ENCODE measurements at places on chromosomes 7 and 10. TPM values are rescaled to one million over a fixed set of nuclear protein-coding genes. Genes with fewer than 3 reads are reported as not detected.

Gene ABCC2
- total RNA-seq, result 0.44 TPM

Gene CALHM1
- total RNA-seq, result not detected

Gene SSC4D
- total RNA-seq, result 25.5 TPM

Gene CREM
- total RNA-seq, result 36.0 TPM

Gene ADD3
- total RNA-seq, result 104 TPM

Gene ITIH5
- total RNA-seq, result 0.67 TPM

Gene PPP1R3C
- total RNA-seq, result 0.31 TPM

Gene MINDY4
- total RNA-seq, result 2.0 TPM

Gene TMEM229A
- total RNA-seq, result 0.42 TPM

Gene FAM237B
- total RNA-seq, result not detected

Gene SPDYE2B
- total RNA-seq, result not detected

Gene NKX1-2
- total RNA-seq, result 57.8 TPM

Gene KMT2C
- 8.5 TPM for total RNA-seq

Gene LRRC17
- 1.0 TPM for total RNA-seq

Gene STX1A
- total RNA-seq, result 19.4 TPM

Gene EPC1
- 17.5 TPM for total RNA-seq

Gene AGBL3
- total RNA-seq, result 1.7 TPM

Gene TFEC
- not detected for total RNA-seq

Gene LRRTM3
- total RNA-seq, result 0.33 TPM

Gene ECHDC3
- 57.9 TPM for total RNA-seq

Gene TIAL1
- total RNA-seq, result 65.9 TPM

Gene ANXA8L1
- total RNA-seq, result not detected

Gene SLC39A12
- total RNA-seq, result not detected

Gene HELLS
- 187 TPM for total RNA-seq

Gene CUZD1
- 0.11 TPM for total RNA-seq

Gene WIPF3
- 2.5 TPM for total RNA-seq

Gene FAM13C
- 1.8 TPM for total RNA-seq

Gene IGF2BP3
- total RNA-seq, result 108 TPM

Gene CFAP43
- total RNA-seq, result 0.21 TPM

Gene CALCR
- 4.0 TPM for total RNA-seq

Gene CASP7
- 4.9 TPM for total RNA-seq

Gene TUBB8
- total RNA-seq, result 2.5 TPM

Gene ARHGAP22
- 9.1 TPM for total RNA-seq

Gene WEE2
- not detected for total RNA-seq

Gene CEP55
- total RNA-seq, result 41.8 TPM

Gene KIF20B
- total RNA-seq, result 22.1 TPM
